ENCODE measurements at places on chromosomes 13 and 19. TPM values are rescaled to one million over a fixed set of nuclear protein-coding genes. Genes with fewer than 3 reads are reported as not detected.

FLT1 gene
- total RNA-seq, result 63.8 TPM

MEIS3 gene
- 0.13 TPM for total RNA-seq

NOVA2 gene
- total RNA-seq, result 4.7 TPM

AZU1 gene
- total RNA-seq, result not detected

GPR12 gene
- not detected for total RNA-seq

ZNF587B gene
- total RNA-seq, result 20.8 TPM

ZNF730 gene
- total RNA-seq, result 2.0 TPM

GRK1 gene
- 0.44 TPM for total RNA-seq

SLC7A9 gene
- 0.16 TPM for total RNA-seq

Data from bladder microvascular endothelial cell (primary cell).